ENCODE measurements at places on chromosomes 5 and 9.

- H3K27me3 ChIP-seq: no peaks in the 10 kb centered on the region
- no peak overlapping the region for H3K27ac ChIP-seq
- no peak overlapping the region for H3K4me3 ChIP-seq
- no peak for DNase-seq
These were observed 124.3 kb upstream of the RAI14 start for GRCh38 chr5:34531751-34532360.

- no peak overlapping the region for H3K27ac ChIP-seq
- no peak for DNase-seq
- H3K4me3 ChIP-seq: no peak overlapping the region
- no peaks in the 10 kb centered on the region for H3K4me1 ChIP-seq
- H3K27me3 ChIP-seq: no peaks in the 10 kb centered on the region
These were observed 288.1 kb upstream of the PTGER4 start for GRCh38 chr5:40391642-40392041.

GRCh38 chr9:114366334-114367128, 21.3 kb downstream of the AKNA start:
- H3K36me3 ChIP-seq: no peaks in the 10 kb centered on the region
- H3K27ac ChIP-seq: no peak overlapping the region
- H3K27me3 ChIP-seq: no peaks in the 10 kb centered on the region
- H3K4me3 ChIP-seq: no peak overlapping the region

DNA sequence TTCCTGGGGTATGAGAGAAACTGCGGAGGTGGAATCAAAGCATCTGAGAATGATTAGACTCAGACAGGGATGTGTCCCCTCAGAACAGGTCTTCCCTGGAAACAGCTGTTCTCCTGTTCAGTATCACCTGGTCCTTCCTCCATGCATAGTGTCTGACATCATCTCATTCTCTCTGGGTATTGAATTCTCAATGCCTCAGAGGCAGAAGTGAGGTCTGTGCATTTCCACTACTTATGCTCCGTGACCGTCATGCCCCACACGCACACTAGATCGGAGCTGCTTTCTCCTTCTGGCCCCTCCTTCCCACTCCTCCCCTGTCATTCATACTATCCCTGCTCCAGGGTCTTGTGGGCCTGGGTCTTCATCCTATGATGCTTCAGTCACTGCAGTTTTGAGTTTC, 61.4 kb upstream of the DAB2IP start:
- no peak overlapping the region for H3K27ac ChIP-seq
- H3K36me3 ChIP-seq: no peaks in the 10 kb centered on the region
- H3K4me3 ChIP-seq: no peak overlapping the region
- H3K4me1 ChIP-seq: no peaks in the 10 kb centered on the region
- H3K27me3 ChIP-seq: no peaks in the 10 kb centered on the region

DNA sequence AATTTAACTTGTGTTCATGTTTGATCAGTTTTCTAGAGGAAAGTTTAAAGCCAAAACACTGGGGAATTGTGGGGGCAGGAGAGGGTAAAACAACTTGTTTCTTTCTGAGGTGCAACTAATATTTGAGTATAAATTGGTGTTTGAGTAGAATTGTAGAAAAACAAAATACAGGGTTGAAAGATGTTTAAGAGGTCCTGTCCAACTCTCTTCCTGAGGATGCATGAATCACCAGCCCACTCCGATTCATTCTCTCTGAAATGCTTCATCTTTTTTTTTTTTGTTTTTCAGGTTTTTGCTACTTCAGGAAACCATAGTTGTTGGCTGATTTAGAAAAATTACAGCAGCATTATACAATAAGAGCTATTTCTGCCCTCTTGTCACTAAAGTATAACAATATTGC, 42.4 kb upstream of the TMC1 start:
- no peaks in the 10 kb centered on the region for H3K36me3 ChIP-seq
- no peaks in the 10 kb centered on the region for H3K4me1 ChIP-seq
- no peak overlapping the region for H3K27ac ChIP-seq
- no peaks in the 10 kb centered on the region for H3K27me3 ChIP-seq
- no peak for DNase-seq
- no peak overlapping the region for H3K4me3 ChIP-seq

DNA sequence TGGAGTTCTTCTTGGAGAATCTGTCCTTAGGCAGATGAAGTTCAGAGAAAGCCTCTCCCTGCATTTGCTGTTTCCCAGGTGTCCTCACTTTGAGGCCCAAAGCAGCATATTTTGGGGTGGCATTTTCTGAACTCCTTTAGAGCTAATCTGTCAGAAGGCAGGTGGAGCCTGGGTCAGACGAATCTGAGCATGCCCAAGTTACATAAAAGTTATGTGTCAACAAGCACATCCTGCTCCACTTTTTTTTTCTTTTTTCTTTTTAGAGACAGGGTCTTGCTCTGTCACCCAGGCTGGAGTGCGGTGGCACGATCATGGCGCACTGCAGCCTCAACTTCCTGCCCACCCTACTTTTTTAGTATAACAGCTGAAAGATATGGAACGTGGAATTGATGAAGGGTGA, 41.3 kb upstream of the HSPA9 start:
- H3K27ac ChIP-seq: no peak overlapping the region
- H3K27me3 ChIP-seq: no peaks in the 10 kb centered on the region
- no peak overlapping the region for H3K4me3 ChIP-seq
- no peak for DNase-seq
- H3K4me1 ChIP-seq: peaks cover 3% of the 10 kb centered on the region

GRCh38 chr5:59000211-59000610, 417.3 kb downstream of the RAB3C start:
- no peak overlapping the region for H3K27ac ChIP-seq
- no peak for DNase-seq
- peaks cover 2% of the 10 kb centered on the region for H3K4me1 ChIP-seq

GRCh38 chr9:105051897-105052296, 123.9 kb upstream of the ABCA1 start:
- H3K4me1 ChIP-seq: no peaks in the 10 kb centered on the region
- DNase-seq: no peak
- H3K36me3 ChIP-seq: no peaks in the 10 kb centered on the region
- H3K4me3 ChIP-seq: no peak overlapping the region
- no peak overlapping the region for H3K27ac ChIP-seq
- no peaks in the 10 kb centered on the region for H3K27me3 ChIP-seq

DNA sequence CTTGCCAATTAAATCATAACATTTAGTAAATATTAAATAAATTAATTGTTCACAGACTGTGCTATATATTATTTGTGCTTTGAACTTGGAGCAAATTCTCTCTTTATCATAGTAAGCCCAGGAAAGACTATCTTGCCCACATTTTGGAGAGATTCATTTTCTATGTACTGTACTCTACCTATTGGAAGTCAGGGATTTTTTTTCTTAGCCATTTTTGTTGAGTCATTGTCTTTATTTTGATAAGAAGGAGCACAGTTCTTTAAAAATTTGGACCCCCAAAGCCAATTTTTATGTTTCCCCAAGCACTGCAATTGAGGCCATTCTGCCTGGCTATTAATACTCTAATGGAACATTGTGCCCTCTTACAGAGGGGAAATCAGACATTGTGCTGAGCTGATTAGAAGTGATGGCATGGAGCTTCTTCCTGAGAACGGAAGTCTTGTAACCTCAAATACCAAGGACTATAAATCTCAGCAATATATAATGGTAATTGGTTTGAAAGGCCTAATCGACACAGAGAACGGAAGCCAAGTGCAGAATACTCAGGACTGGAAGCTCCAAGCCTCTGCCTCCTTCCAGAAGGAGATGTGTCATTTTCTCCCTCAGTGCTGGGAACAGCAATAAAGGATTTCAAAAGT, 188.8 kb upstream of the PAPPA start:
- DNase-seq: no peak
- no peaks in the 10 kb centered on the region for H3K36me3 ChIP-seq
- H3K27me3 ChIP-seq: no peaks in the 10 kb centered on the region
- H3K27ac ChIP-seq: no peak overlapping the region
- H3K4me3 ChIP-seq: no peak overlapping the region
